ENCODE measurements at places on chromosomes 1 and 21. TPM values are rescaled to one million over a fixed set of nuclear protein-coding genes. Genes with fewer than 3 reads are reported as not detected.
A peak's percentile ranks its signal among the peaks of the same experiment; 100 is the strongest.

DNA sequence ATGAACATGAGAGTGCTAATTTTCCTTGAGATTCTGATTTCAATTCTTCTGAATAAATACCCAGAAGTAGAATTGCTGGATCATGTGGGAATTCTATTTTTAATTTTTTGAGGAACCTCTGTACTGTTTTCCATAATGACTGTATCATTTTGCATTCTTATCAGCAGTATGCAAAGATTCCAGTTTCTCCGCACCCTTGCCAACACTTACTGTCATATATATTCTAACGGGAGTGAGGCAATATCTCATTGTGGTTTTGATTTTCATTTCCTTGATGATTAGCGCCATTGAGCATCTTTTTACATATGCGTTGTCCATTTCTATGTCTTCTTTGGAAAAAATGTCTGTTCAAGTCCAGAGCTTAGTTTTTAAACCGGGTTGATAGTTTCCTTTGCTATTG lies 33.2 kb downstream of the VCAM1 start:
- DNase-seq = no peak

DNA sequence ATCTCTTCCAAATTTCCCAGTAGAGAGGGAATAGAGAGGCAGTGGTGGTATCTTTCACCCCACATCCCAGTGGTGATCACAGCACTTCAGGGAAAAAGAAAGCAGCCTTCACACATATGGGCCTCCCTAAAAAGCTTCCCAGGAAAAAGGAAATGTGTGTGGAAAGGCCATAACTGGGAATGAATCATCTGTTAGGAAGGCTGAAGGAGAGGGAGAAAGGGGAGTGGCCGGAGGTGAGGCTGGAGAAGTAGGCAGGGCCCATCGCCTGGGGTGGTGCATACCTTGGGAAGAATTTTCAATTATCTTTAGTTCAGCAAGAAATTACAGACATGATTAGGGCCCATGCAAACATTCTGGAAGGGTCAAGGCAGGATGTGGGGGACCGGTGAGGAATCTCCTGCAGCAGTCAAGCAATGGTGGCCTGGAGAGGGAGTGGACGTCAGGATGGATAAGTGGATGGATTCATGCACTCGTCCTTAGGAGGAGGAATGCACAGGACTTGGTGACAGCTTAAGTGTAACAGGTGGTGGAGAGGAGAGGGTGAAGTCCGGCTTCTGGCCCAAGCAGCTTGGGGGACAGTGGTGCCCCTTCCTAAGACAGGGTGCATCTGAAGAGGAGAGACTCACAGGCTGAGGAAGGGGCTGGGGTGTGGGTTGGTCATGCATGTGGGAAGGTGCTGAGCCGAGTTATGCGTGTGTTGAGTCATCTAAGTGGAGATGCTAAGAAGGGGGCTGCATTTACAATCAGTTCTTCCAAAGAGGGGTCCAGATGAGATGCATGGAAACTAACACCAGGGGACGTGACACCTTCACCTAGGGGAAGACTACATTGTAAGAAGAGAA lies 17.9 kb downstream of the HIVEP3 start:
- peak; percentile 93 for DNase-seq

GRCh38 chr1:68819190-68819829 lies 322.4 kb upstream of the DEPDC1 start:
- DNase-seq = no peak

DNA sequence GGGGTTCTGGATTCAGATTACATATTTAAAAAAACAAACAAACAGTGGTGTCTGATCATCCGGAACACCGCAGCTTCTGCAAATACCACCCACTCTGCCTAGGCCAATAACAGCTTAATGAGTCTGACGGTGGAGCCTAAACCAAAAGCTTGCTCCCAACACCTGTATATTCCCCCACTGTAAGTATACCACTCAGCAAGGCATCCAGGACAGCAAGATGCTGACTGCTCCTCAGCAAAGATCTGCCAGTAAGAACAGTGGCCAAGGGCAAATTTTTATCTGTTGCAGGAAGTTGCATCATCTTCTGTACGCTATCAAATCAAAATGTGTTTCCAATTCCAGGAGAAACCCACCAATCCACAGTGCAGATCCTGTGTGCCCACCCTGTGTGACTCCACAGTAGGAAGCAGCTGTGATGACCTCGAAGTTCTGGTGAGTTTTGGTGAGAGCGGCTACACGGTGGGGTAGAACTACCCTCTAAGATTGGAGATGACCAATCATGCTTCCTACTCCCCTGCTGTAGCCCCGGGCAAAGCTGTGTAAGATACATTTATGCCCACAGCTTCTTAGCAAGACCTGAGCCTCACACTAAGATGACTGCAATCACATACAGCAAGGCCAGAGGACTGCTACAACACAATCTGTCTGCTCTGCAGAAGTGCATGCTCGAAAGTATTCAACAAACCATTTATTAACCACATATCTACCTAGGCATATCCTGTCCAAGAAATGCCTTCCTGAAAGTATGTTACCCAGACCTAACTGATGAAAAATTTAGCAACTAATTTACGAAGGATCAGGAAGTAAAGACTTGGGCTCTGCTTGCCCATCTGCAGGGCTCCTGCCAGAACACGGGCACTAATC lies 30.5 kb downstream of the SIPA1L2 start:
- peak; percentile 39 for DNase-seq

DNA sequence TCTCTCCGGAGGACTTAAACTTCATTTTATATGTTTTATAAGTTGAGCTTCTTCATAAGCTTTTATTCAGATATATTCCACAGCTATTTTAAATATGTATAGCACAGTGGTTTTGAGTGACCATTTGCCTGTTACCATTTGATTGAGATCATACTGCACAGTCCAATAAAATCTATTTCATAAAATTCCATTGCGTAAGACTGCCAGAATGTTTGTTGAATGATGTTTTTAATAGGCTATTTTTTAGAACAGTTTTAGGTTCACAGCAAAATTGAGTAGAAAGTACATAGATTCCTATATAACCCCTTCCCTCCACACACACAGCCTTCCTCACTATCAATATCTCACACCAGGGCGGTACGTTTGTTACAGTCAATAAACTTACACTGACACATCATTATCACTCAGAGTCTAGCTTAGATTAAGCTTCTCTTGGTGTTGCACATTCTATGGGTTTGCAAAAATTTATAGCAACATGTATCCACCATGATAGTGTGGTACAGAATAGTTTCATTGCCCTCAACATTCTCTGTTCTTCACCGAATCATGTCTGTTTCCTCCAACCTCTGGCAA lies 207.9 kb downstream of the TPR start:
- no peak for DNase-seq

GRCh38 chr1:52238474-52238873 lies 96.6 kb downstream of the ZFYVE9 start:
- DNase-seq = peak; percentile 21

GRCh38 chr1:113363935-113364334 lies 26.4 kb upstream of the MAGI3 start:
- DNase-seq = no peak

GRCh38 chr1:59419361-59420140 lies 122.7 kb downstream of the FGGY start:
- no peak for DNase-seq

Gene HMGCL
- total RNA-seq = 20.5 TPM

Gene GUCA2B
- not detected for total RNA-seq

Gene ITPKB
- 5.4 TPM for total RNA-seq

Gene RPTN
- not detected for total RNA-seq

Gene FBXO28
- total RNA-seq = 32.1 TPM

Gene CFH
- total RNA-seq = 3.8 TPM

Gene CCSAP
- 11.5 TPM for total RNA-seq
